ENCODE measurements at places on chromosomes 5 and 9.

DNA sequence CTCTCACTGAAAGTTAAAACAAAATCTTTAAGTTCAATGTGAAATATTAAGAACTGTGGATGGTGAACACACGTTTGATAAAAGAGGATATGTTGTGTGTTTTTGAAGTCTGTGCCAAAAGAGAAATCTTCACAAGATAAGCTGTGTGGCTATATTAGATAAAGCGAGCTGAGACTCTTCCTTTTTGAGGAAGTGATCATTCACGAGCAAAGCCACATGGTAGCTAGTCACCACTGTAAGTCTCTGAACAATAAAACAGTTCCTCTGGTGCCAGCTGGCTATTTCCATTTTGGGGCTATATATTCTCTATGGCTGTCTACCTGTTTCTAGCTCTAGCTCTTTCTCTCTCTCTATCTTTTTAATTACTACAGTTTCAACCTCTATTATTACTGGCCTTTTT, 1849.2 kb upstream of the C9orf72 start:
- no peak overlapping the region for H3K27ac ChIP-seq
- H3K4me3 ChIP-seq, result no peak overlapping the region
- no peaks in the 10 kb centered on the region for H3K4me1 ChIP-seq
- no peaks in the 10 kb centered on the region for H3K36me3 ChIP-seq

DNA sequence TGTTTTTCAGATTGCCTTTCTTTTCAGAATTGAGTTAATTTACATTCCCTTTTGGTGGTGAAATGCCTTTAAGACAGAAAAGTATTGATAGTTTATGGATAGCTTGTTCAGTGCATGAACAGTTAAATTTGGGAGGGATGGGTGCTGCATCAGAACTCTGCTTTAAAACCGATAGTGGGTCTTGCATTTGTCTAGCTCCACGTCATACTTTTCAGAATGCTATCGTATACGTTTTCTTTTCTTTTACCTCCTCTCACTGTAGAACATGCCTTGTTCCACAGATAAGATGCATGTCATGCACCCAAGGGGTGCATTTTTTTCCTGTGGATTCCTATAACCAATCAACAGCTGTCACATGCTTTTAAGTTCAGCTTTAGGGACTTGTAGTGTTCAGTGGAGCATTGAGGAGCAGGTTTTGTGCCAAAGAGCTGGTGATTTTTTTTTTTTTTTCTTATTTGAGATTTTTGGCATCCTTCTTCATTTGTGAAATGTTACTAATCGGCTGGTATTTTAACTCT, 2.3 kb downstream of the SLC44A1 start:
- no peak for DNase-seq
- H3K4me3 ChIP-seq, result no peak overlapping the region
- peaks cover 18% of the 10 kb centered on the region for H3K4me1 ChIP-seq

GRCh38 chr5:25090854-25091253, 446.1 kb upstream of the CDH10 start:
- no peak overlapping the region for H3K4me3 ChIP-seq
- H3K36me3 ChIP-seq, result no peaks in the 10 kb centered on the region
- no peak for DNase-seq
- H3K27ac ChIP-seq, result no peak overlapping the region

GRCh38 chr9:8857926-8858595, 1058.5 kb upstream of the DMAC1 start:
- H3K27ac ChIP-seq, result no peak overlapping the region
- H3K27me3 ChIP-seq, result no peaks in the 10 kb centered on the region
- H3K36me3 ChIP-seq, result no peaks in the 10 kb centered on the region

DNA sequence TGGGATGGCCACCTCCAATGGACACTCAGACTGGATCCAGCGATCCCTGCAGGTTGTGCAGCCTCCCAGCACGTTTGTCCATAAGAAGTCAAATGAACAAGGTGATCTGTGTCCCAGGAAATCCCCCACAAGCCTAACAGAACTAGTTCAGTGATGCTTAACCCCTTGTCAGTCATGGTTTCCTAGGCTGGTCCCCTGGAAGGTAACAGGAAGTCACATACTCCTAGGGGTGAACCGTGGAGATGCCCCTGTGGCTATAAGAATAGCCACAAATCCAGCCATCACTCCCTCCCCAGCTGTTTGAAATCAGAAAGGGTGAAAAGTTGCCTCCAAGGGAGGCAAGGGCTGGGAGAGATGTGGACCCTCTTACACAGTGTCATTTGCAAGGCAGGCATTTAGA, 22.5 kb downstream of the PAX5 start:
- peaks cover 95% of the 10 kb centered on the region for H3K4me1 ChIP-seq
- H3K27me3 ChIP-seq, result no peaks in the 10 kb centered on the region
- peak overlapping the region; percentile 21 for H3K4me3 ChIP-seq

GRCh38 chr5:124912638-124913328, 166.3 kb upstream of the ZNF608 start:
- H3K4me1 ChIP-seq, result peaks cover 6% of the 10 kb centered on the region
- H3K4me3 ChIP-seq, result no peak overlapping the region
- DNase-seq, result no peak
- H3K36me3 ChIP-seq, result no peaks in the 10 kb centered on the region

DNA sequence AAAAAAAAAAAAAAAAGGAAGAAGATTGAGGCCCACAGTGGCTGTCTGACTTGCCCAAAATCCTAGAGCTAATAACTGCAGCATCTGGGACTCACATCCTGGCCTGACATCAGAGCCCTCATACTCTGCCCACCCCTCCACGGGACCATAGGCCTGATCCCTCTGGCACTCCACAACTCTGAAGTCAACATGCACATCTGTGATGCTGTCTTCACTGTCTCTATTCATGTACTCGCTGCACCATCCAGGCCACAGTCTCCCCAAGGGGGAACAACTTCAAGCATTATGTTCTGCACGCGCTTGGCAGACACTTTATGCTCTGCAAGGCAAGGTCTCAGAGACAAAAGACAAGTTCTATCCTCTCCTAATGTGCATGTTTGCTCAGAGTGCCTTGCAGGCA, 158.2 kb downstream of the SPOCK1 start:
- no peaks in the 10 kb centered on the region for H3K4me1 ChIP-seq
- no peaks in the 10 kb centered on the region for H3K27me3 ChIP-seq
- no peaks in the 10 kb centered on the region for H3K36me3 ChIP-seq
- no peak overlapping the region for H3K27ac ChIP-seq

- H3K27me3 ChIP-seq, result no peaks in the 10 kb centered on the region
- no peak within 1 kb of the TSS for H3K27ac ChIP-seq
- no peak for DNase-seq
- no peaks in the 10 kb centered on the region for H3K4me1 ChIP-seq
- no peaks in the 10 kb centered on the region for H3K36me3 ChIP-seq
Measured at GRCh38 chr5:23507278-23507685, at the start of gene PRDM9. TSS of gene PRDM9 (plus strand) at chr5:23507609. CDS start at chr5:23509034, 1,425 bp downstream.

DNA sequence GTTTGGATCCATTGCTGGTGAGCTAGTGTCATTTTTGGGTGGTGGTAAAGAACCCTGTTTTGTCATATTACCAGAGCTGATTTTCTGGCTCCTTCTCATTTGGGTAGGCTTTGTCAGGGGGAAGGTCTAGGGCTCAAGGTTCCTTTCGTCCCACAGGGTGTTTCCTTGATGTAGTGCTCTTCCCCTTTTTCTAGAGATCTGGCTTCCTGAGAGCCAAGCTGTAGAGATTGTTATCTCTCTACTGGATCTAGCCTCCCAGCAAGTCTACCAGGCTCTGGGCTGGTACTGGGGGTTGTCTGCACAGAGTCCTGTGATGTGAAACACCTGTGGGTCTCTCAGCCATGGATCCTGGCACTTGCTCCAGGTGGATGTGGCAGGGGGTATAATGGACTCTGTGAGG, 145.9 kb downstream of the HINT1 start:
- no peaks in the 10 kb centered on the region for H3K36me3 ChIP-seq
- no peaks in the 10 kb centered on the region for H3K27me3 ChIP-seq
- no peak overlapping the region for H3K4me3 ChIP-seq

GRCh38 chr5:143403334-143403592, 223 bp downstream of the NR3C1 start:
- peaks cover 24% of the 10 kb centered on the region for H3K36me3 ChIP-seq
- peak overlapping the region; percentile 92 for H3K27ac ChIP-seq
- H3K4me1 ChIP-seq, result peaks cover 39% of the 10 kb centered on the region

DNA sequence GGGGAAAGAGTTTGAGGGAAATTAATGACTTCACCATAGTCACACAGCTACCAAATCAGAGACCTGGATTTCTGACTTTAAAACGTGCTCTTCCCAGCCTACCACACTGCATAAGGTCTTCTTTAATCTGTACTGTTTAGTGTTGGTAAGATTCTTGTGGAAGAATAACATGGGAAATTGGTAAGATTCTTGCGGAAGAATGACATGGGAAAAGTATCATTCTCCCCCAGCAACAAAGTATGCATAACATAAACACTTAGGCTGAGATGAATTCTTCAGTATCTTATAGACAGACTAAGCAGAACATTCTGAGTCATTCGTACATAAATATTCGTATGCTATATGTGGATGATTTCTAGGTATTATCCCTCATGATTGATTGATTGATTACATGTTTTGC, 170.4 kb downstream of the FOCAD start:
- no peaks in the 10 kb centered on the region for H3K27me3 ChIP-seq
- no peaks in the 10 kb centered on the region for H3K4me1 ChIP-seq
- no peak overlapping the region for H3K4me3 ChIP-seq

GRCh38 chr5:86814907-86815306, 197.2 kb downstream of the COX7C start:
- no peak for DNase-seq
- no peaks in the 10 kb centered on the region for H3K4me1 ChIP-seq
- H3K4me3 ChIP-seq, result no peak overlapping the region
- no peaks in the 10 kb centered on the region for H3K36me3 ChIP-seq

GRCh38 chr5:68456756-68457217, 241.2 kb downstream of the PIK3R1 start:
- no peak overlapping the region for H3K4me3 ChIP-seq
- no peaks in the 10 kb centered on the region for H3K4me1 ChIP-seq
- no peak overlapping the region for H3K27ac ChIP-seq
- no peaks in the 10 kb centered on the region for H3K36me3 ChIP-seq
- no peaks in the 10 kb centered on the region for H3K27me3 ChIP-seq

DNA sequence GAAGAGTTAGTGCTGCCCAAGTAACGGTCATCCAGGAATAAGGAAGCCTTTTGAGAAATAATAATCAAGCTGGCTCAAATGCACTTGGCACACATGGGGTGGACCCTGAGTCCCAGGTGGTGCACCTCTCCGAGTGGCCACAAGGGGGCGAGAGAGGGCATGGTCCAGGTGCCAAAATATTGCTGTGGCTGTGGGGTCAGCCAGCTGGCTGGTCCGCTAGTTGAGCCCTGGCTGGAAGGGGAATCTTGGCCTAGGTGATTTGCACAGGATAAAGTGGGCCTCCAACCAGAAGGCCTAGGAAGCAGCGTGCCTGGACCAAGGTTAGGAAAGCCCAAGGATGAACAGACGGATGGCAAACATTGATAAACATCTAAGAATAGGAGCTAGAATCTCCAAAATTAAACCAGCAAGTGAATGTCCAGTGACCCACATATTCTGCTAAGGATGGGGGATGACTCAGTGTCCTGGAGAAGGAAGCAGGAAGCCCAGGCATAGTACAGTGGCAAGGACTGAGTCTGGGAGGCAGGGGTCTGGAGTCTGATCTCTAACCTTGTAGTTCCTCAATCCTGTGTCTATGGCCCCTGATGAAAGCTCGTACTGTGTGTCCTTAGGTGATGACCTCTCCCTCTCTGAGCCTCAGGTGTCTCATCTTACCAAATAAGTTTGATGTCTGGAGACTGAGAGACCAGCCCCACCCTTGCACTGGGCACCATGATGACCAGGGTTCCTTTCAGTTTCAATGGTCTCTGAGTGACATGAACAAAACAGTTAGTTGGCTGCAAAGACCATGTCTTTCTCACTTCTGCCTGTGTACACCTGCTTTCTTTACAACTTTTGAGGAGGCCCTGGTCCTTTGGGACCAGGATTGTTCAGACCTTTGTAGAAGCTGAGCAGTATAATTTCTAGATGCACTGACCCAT, 19.2 kb upstream of the SHB start:
- H3K4me3 ChIP-seq, result no peak overlapping the region
- peak; percentile 87 for DNase-seq
- peaks cover 20% of the 10 kb centered on the region for H3K4me1 ChIP-seq
- H3K27me3 ChIP-seq, result no peaks in the 10 kb centered on the region
- no peaks in the 10 kb centered on the region for H3K36me3 ChIP-seq

- peak; percentile 47 for DNase-seq
- H3K4me3 ChIP-seq, result no peak overlapping the region
- H3K36me3 ChIP-seq, result no peaks in the 10 kb centered on the region
- H3K27ac ChIP-seq, result no peak overlapping the region
Measured at GRCh38 chr5:11494340-11494739, 409.9 kb downstream of the CTNND2 start.

GRCh38 chr5:176611435-176611834, 1.5 kb upstream of the GPRIN1 start:
- H3K27me3 ChIP-seq, result no peaks in the 10 kb centered on the region
- H3K4me3 ChIP-seq, result no peak overlapping the region
- no peaks in the 10 kb centered on the region for H3K36me3 ChIP-seq
- peaks cover 12% of the 10 kb centered on the region for H3K4me1 ChIP-seq

DNA sequence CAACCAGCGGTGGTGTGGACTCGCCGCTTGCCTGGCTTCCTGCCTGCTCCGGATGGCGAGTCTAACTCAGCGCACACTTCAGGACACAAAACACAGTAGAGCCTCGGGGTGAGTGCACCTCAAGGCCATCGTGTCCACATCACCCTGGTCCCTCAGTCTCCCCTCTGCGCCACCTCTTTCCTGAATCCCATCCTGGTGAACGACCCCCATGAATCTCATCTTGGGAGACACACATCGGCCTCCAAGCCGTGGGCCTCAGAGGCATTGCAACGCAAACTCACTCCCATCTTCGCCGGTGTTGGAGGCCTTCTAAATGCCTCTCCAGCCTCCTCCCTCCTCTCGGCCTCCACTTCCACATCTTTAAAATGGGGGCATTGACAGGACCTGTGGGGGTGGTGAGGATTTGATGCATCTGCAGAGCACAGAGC, 124.3 kb downstream of the COL23A1 start:
- no peaks in the 10 kb centered on the region for H3K4me1 ChIP-seq
- no peaks in the 10 kb centered on the region for H3K27me3 ChIP-seq
- H3K27ac ChIP-seq, result no peak overlapping the region
- no peaks in the 10 kb centered on the region for H3K36me3 ChIP-seq
- no peak for DNase-seq

Measured in Karpas-422 (cell line).